ENCODE measurements at places on chromosomes 4 and X.

DNA sequence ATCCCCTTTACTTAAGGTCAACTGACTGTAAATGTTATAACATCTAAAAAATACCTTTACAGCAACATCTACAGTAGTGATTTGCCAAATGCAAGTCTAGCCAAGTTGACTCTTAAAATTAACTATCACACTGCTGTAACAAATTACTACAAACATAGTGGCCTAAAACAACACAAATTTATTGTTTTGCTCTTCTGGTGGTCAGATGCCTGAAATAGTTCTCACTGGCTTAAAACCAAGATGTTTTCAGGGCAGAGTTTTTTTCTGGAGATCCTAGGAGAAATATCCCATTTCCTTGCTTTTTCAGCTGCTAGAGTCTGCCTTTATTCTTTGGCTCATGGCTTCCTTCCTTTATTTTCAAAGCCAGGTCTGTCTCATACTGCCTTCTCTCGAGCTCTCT is 120.5 kb downstream of the ADGRL3 start:
- DNase-seq: no peak

DNA sequence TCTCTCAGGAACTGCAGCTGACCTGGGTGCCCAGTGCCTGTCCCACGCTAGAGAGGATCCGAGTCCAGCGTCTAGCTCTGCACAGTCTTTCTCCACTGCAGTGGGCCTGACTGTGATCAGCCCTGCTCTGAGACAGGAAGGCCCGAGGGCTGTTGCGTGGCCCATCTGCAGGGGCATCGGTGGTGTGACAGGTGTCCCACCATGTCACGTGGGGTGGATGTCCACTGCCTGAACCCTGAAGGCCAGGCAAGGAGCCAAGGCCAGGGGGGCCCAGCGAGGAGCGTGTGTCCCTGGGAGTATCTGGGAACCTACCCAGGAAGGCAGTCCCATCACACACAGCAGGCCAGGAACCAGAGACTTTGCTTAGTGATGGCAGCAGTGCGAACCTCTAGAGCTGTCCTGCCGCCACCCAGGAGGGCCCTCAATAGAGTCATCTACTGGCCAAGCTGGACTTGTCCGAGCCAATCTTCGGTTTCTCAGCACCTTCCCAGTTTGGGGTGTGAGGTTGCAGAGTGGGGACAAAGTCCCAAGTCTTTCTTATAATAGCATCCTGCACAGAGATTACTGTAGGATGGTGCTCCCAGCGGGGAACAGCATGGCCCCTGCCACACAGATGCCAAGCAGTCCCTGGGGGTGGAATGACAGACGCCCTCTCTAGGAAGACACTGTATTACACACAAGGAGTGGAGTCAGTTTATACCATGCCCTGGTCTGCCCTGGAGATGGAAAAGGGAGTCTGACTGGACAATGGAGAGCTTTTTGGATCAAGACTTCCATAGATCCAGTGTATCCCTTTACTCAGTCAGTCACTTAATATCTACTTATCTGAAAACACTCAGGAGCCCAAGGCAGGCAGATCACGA is 38.3 kb downstream of the DCTD start:
- DNase-seq: no peak

- DNase-seq: no peak
These were observed 312.5 kb upstream of the ANXA10 start for GRCh38 chr4:167779864-167780263.

DNA sequence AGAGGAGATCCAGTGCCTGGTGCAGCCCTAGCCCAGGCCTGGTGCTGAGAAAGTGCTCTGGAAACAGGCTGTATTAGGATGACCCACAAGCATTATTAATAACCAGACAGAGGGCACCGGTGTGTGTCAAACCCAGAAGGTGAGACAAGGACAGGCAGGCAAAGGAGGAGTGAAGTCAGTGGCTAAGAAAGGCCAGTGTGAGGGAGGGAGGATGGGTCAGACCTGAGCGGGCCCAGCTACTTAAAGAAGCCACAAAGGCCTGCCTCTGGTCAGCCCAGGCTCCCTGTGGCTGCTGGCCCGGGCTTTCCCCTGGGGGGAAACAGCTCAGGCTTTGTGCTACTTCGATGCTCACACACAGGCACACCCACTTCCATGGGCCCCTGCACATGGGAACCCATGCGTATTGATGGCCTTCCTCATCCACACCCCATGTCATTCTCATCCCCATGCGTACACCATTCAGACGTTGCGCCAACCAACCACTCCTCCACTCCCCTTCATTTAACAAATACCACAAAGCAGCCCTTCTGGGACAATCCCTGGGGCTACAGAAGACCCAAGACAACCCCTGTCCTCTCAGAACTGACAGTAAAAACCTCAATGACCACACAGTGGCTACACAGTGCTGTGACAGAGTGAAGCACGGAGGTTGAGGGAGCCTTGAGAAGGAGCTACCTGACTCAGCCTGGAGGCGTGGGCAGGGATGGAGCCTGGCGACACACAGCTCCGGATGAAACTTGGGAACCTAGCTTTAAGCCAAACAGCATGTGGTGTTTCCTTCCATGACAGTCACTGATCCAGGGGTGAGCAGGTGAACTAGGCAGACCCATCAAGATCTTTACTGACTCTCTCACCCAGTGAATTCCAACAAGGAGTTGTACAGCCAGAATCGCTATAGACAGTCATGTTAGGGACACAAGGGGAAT is 24.9 kb upstream of the MTM1 start:
- no peak for DNase-seq

DNA sequence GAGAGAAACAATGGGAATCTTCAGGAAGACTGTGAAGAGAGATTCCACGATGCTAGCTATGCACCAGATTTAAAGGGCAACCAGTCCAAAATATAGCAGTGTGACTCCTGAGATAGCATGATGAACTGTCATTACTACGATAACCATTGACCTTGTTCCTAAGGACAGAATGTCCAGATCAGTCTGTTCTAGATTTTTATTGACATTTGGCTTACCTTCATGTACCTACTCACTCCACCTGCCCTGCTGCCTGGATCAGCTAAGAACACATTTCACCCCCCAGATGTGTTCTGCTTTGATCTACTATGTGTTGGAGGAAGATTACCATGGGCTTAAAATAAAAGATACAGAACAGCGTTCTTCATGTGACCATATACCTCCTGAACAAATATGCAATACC is 50.1 kb downstream of the ELF2 start:
- no peak for DNase-seq

GRCh38 chr4:183448436-183448835 is 4.0 kb downstream of the CDKN2AIP start:
- no peak for DNase-seq

- DNase-seq: no peak
These were observed 1081.8 kb upstream of the GRID2 start for GRCh38 chr4:91222014-91222413.

DNA sequence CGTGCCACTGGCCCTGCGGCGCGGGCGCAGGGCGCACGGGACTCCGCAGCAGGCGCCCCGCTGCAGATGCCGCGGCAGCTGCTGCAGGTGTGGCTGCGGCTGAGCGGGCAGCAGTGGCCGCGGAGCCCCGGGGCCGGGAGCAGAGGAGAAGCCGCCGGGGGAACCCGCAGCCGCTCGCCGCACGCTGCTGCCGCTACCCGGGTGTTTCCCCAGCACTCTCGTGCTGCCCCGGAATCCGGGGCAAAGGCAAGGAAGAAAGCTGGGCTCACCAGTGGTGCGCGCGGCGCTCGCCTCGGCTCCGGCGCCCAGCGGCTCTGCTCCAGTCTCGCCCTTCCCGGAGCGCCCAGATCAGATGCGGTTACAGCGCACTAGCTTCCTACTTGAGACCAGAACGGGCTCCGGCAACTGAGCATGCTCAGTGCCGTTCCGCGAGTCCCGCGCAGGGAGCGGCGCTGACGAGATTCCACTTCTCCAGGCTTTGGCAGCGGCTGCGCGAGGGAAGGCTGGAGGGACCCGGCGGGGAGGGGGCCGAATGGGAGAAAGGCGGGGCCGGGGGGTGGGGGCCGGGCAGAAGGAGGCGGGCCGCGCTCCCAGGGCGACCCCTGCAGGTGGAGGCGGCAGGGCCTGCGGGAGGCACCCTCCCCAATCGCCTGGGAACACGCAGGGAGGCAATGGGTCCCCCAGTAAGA is at the start of gene APBB2:
Gene APBB2 (minus strand): TSS at position 407 of the 689 bp plus-strand sequence. CDS start 181,288 bp downstream, outside the sequence.
- peak; percentile 99 for DNase-seq

DNA sequence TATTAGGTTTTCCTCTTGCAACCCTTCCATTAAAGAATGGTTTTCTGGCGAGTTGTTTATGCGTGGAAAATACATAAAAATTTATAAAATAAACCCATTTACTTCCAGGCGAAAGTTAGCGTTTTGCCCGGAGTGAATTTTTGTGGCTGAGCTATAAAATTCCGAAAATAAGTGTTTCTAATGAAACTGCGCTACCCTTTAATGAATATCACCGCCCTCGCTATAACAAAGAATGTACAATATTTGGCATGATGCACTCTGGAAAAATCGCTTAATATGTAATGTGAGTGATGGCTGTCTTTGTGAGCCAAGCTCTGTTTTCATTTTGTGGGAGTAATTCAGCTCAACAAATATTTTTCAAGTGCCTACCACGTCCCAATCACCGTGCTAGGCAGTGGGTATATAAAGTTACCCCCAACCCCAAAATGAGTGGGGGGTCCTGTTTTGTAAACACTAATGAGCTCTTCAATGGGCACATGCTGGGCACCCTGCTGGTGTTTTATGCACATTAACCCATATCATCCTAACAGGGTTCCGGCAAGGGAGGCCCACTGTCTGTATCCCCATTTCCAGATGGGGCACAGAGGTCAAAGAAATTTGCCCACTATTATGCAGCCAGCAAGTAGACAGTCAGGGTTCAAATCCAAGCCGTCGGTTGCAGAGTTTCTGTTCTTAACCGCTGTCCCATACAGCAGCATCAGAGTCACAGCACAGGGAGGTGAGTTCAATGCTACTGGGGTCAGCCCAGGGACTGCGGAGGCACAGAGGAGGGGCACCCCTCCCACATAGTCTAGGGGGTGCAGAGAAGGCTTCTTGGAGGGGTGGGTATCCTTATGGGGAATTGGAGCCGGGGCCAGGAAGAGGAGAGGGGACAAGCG is 65.7 kb upstream of the STX18 start:
- no peak for DNase-seq

- DNase-seq: no peak
These were observed 21.7 kb downstream of the PDLIM3 start for GRCh38 chr4:185513489-185514181.

GRCh38 chr4:106299977-106300376 is 16.0 kb downstream of the TBCK start:
- no peak for DNase-seq

GRCh38 chr4:78621395-78621794 is 69.8 kb downstream of the ANXA3 start:
- no peak for DNase-seq

DNA sequence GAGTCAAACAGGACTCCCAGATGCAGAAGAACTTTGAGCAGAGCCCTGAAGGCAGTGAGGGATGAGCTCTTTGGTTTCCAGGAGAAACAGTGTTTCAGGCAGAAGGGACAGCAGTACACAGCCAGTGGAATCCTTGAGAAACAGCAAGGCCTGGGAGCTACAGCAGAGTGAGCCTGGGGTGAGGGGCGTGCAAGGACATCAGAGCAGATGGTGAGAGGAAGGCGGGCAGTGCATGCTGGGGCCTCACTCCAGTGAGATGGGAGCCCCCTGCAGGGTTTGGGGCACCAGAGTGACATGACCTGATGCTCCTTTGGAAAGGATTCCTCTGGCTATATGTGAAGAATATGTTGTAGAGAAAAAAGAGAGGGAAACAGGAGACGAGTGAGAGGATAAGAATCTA is 98.1 kb upstream of the EGFL6 start:
- no peak for DNase-seq

DNA sequence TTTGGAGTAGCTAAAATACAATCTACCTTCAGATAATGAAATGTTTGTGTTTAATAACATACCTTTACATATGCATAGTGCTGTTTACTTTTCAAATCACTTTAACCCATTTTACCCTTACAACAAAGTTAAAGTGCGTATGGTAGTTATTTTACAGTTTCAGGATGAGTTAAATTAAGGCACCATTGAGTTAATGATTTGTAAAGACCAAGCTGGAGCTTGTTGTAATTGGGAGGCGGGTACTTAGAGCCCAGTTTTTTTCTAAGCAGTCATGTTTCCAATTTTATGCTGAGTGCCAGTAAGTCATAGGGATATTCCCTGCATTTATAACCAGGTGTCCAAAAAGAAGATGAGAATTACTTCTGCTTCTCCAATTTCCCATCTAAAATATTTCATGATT is 84.2 kb upstream of the NRK start:
- DNase-seq: no peak

DNA sequence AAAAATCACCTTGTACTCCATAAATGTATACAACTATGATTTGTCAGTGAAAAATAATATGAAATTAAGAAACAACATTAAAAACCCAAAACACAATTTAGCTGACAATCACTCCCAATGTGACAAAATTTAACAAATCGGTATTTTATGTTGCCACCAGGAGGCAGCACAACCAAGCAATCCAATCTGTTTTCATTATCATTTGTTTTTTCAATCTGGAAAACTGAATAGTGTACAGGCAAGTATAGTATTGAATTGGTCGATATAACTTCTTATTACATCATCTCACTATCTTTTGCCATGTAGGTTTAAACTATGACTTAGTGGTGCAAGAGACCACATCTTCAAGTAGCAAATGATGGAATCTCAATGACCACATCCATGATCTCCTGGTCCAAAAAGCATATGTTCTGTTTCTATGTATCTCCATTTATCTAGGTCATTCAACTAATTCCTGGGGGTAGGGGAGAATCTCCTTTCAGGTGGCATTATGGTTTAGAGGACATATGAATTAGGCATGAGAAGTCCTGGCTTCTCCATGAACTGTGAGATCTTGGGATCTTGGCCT is 112.9 kb upstream of the AGA start:
- peak; percentile 86 for DNase-seq

GRCh38 chrX:40866893-40867292 is 131.6 kb upstream of the MED14 start:
- DNase-seq: no peak

DNA sequence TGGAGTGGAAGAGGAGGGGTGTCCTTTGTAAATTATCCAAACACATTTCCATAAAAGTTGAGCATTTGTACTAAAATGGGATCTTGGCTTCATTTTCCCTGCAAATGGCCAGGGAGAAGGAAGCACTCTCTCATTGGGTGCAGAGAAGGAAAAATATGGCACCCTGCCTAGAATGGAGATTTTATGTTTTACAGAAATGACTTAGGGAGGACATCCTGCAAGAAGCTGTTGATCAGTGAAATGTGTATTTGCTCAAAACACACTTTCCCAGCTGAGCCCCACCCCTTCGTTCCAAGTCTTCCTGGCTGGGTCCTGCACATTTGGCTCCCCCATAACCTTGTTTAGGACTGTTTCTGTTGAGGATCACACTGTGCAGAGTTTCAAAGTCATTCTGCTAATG is 213.5 kb upstream of the TAPT1 start:
- no peak for DNase-seq

GRCh38 chr4:152534541-152535359 is 1.1 kb downstream of the FBXW7 start:
- DNase-seq: peak; percentile 77
